ENCODE measurements at places on chromosomes 11 and 22.

DNA sequence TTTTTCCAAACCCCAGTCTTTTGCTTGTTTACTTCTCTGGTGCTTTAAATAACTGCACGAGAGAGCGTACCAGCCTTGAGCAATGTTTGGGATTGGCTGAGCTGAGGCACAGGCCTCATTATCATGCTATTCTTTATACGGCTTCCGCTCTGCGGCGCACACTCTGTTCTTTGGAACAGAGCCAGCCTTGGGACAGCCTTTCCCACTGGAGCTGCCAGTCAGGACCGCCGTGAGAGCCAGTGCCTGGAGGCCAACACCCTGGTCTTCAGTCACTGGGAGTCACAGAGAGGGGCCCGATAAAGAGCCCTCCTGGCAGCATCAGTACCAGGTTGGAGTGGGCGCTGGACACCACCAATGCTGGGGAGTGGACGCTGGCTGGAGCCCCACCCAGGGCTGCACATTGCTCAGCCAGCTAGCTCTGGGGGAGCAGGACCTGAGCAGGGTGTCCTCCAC, 125.6 kb downstream of the BCR start:
- DNase-seq, result no peak

DNA sequence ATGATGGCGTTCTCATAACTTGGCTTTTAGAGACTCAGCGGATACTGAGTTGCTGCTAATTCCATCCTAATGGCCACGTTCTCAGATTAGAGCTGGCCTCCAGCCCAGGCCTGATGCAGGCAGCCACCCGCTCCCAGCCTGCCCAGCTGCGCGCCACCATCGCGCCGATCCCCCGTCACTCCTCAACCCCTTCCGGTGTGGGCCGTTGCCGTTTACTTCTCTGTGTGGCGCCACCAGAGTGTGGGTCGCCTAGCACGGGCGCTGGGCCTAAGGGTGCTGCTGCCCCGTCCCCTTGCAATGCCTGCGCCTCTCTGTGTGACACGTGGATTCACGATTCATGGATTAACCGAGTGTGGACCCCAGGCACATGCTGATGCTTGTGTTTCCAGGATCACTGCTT, 1116.0 kb downstream of the BRD1 start:
- no peak for DNase-seq

DNA sequence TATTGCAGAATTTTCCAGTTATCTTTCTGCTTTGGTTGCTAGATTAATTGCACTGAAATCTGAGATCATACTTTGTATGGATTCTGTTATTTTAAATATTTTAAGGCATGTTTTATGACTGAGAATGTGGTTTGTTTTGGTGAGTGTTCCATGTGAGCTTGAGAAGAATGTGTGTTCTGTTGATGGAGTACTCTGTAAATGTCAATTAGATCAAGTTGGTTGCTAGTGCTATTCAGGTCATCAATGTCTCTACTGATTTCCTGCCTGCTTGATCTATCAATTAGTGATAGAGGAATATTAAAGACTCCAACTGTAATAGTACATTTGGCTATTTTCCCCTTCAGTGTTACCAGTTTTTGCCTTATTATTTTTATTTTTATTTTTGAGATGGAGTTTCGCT, 64.3 kb upstream of the SHANK2 start:
- DNase-seq, result no peak

DNA sequence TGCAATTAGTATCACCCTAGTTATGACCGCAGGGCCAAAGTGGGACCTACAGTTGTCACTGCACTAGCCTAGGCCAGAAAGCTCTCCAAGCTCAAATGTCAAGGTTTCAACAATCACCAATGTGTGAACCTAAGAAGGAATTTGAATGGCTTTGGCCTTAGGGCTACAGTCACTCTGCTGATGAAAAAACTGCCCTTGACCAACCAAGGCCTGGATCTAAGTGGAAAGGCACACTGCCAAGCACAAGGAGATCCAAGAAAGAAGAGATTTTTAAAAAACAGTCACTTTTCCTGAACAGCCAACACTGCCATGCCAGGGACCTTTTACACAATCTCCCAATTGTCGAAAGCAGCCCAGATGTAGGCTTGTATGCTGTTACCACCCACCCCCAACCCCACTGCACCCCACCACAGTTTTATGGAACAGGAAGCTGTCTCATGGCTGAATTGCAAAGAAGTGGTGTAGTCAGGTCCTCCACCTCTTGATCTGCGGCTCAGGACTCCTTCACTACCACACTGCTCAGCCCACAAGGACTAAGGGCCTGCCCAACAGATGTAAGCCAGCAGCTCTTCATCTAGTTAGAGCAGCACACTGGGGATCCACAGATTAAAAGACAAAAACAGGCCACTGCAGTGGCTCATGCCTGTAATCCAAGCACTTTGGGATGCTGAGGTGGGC, 32.9 kb downstream of the SMCO4 start:
- no peak for DNase-seq

GRCh38 chr11:133163463-133164419, 368.6 kb downstream of the OPCML start:
- no peak for DNase-seq

DNA sequence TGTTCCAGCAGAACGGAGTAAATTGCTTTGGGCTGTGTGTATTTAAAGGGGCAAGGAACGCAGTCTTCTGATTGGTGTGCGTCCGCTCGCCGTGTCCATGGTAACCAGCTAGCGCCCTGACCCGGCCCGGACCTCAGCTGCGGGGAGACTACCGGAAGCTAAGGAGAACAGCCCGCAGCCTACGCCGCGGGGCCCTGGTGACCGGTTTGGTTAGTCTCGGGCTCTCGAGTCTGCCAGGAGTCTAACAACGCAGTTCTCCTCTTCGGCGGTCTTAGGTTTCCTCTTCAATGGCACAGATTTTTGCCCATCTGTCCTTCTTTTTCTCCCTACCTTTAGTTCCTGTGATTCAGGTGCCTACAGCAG, 3.5 kb upstream of the OR56A3 start:
- DNase-seq, result no peak

DNA sequence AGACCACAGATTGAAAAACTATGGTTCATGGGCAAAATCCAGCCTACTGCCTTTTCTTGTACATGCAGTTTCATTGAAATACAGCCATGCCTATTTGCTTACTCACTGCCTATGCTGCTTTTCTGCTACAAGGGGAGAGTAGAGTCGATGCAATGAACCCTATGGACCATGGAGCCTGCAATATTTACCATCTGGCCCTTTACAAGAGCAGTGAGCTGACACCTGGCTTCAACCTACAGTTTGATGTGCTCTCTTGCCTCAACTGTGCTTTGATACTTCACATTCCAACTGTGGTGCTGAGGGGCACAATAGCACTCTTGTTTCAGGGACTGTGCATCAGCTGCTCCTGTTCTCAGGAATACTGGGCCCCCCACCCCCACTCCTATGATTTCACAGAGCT, 239.5 kb upstream of the SORL1-AS1 start:
- no peak for DNase-seq

GRCh38 chr22:21041937-21042336, 3.8 kb upstream of the LRRC74B start:
- no peak for DNase-seq

- no peak for DNase-seq
Measured at GRCh38 chr22:26481694-26482093, 1.9 kb downstream of the HPS4 start.

DNA sequence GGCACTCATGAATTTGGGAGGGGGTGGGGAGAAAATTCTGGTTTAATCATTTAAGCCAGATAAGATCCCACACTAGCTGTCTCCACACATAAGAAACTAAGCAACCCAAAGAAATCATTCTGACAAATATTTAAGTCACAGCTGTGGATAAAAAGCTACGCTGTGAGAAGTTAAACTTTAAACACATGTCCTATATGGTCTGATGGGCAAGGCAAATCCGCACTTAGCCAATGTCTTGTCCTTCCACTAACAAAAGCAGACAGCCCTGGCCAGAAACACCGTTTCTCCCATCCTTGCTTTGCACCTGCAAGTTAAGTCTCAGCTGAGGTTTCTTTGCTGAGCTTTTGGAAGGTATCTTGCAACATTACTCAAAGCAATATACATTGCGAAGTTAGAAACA, 68.0 kb downstream of the ETS1 start:
- DNase-seq, result no peak

GRCh38 chr11:106988151-106989077, 29.9 kb downstream of the GUCY1A2 start:
- DNase-seq, result no peak

GRCh38 chr11:12091956-12092558, 18.3 kb upstream of the MICAL2 start:
- no peak for DNase-seq

DNA sequence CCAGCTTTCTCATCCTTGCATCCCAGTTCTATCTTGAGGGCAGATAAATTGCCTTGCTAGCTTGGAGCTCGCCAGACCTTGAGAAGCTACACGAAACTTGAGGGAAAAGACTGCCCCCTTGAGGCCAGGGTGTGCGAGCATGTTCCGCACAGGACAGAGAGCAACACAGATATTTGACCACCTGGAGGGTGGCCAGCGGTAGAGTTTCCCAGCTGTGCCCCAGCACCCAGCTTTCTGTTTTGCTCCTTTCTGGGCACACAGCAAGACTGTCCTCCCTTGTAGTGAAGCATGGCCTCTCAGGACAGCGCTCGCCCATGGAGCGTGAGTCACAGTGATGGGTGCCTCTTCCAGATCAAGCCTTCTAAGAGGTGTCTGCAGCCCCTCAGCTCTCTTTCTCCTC, 23.5 kb downstream of the SPATA19 start:
- DNase-seq, result no peak
